ENCODE measurements at places on chromosomes 11 and 22. TPM values are rescaled to one million over a fixed set of nuclear protein-coding genes. Genes with fewer than 3 reads are reported as not detected.

Gene APOBEC3B
- not detected for total RNA-seq

Gene PLAAT3
- total RNA-seq = 14.1 TPM

Gene NAALAD2
- 16.8 TPM for total RNA-seq

Gene EMID1
- 21.5 TPM for total RNA-seq

Gene CTSF
- 46.8 TPM for total RNA-seq

Gene OSBP
- total RNA-seq = 43.4 TPM

Measured in diencephalon (tissue), 1 donor.